ENCODE measurements at places on chromosomes 4 and X. TPM values are rescaled to one million over a fixed set of nuclear protein-coding genes. Genes with fewer than 3 reads are reported as not detected.

- H3K27me3 ChIP-seq = no peaks in the 10 kb centered on the region
- H3K4me1 ChIP-seq = no peaks in the 10 kb centered on the region
- H3K36me3 ChIP-seq = no peaks in the 10 kb centered on the region
- DNase-seq = no peak
- H3K27ac ChIP-seq = no peak overlapping the region
These were observed 211.8 kb downstream of the NPFFR2 start for GRCh38 chr4:72243641-72244040.

DNA sequence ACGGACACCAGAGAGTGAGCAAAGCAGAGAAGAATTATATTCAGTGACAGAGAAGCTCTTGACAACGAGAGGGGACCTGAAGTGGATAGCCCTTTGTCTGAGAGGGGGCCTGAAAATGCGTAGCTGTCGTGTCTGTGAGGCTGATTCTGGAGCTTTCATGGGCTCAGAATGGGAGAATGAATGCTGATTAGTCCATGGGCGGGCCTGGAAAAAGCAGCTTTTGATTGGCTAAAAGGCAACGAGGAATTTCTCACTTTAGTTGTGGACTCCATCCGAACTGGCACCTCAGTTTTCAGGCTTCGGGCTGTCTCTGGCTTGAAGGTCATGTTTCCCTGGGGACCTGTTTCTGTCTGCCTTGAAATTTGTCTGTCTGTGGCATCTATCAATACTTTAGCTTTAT is 487.1 kb downstream of the TECRL start:
- H3K27me3 ChIP-seq = no peaks in the 10 kb centered on the region
- DNase-seq = no peak
- no peak overlapping the region for H3K4me3 ChIP-seq
- no peaks in the 10 kb centered on the region for H3K36me3 ChIP-seq

DNA sequence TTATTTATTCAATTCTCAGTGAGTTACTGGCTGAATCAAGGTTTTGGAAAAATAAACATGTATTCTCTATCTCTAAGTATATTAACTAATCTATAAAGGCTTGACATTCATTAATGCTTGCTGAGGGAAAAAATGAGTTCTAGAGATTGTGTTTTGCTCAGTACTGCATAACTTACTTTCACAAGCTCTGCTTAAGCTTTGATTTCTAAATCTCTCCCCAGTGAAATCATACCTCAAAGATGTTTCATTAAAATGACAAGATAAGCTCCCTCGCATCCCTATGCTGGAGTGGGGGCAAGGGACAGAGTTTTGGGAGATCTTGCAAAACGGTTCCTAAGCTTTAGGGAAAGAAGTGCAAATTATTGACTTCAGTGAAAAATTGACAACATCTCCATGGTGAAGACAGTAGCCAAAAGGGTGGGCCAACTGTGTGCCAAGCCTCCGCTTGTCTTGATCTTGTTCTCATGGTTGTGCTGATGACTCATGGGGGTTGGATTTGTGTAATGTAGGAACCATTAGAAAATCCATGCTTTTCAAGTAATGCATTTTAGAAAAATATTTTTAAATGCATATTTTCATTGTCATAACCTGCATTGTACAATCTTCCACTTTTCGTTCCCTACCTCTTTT is 521.4 kb downstream of the RPA4 start:
- no peaks in the 10 kb centered on the region for H3K36me3 ChIP-seq
- peaks cover 7% of the 10 kb centered on the region for H3K27me3 ChIP-seq
- H3K27ac ChIP-seq = no peak overlapping the region
- H3K4me1 ChIP-seq = no peaks in the 10 kb centered on the region
- no peak overlapping the region for H3K4me3 ChIP-seq

PABPC5 gene
- total RNA-seq = 4.7 TPM

DNA sequence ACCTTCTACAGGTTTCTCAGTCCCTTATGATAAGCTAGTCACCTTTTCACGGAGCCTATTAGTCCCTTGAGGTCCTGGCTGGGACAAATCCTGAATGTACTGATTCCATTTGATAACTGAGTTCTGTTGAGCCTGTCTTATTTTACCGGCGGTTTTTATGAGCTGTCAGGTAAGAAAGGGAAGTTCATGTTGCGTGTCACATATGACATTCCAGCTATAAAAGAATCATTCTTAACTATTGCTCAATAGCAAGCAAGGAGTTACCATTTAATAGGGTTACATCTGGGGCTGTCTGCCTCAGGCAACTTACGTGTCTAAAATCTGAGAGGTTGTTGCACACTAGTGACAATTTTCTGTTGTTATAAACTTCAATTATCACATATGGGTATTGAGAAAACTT is 394.6 kb downstream of the TECRL start:
- no peak overlapping the region for H3K4me3 ChIP-seq
- DNase-seq = no peak
